ENCODE measurements at places on chromosomes 7 and 10. TPM values are rescaled to one million over a fixed set of nuclear protein-coding genes. Genes with fewer than 3 reads are reported as not detected.

- no peaks in the 10 kb centered on the region for H3K36me3 ChIP-seq
- no peak overlapping the region for H3K27ac ChIP-seq
- H3K4me1 ChIP-seq: no peaks in the 10 kb centered on the region
These were observed 413.8 kb upstream of the FOXK1 start for GRCh38 chr7:4268040-4268965.

GRCh38 chr10:69996611-69997010, 56.0 kb upstream of the MACROH2A2 start:
- no peaks in the 10 kb centered on the region for H3K36me3 ChIP-seq
- no peak for DNase-seq
- no peak overlapping the region for H3K27ac ChIP-seq
- no peaks in the 10 kb centered on the region for H3K4me1 ChIP-seq
- H3K27me3 ChIP-seq: no peaks in the 10 kb centered on the region

The GIMAP4 gene
- not detected for total RNA-seq

The CALHM3 gene
- 0.30 TPM for total RNA-seq

Measured in Karpas-422 (cell line).